Eye (tissue), 1 donor: ENCODE measurements at places on chromosomes 3 and 15.

- DNase-seq, result peak; percentile 57
Measured at GRCh38 chr3:157204431-157204830, 44.5 kb upstream of the CCNL1 start.

DNA sequence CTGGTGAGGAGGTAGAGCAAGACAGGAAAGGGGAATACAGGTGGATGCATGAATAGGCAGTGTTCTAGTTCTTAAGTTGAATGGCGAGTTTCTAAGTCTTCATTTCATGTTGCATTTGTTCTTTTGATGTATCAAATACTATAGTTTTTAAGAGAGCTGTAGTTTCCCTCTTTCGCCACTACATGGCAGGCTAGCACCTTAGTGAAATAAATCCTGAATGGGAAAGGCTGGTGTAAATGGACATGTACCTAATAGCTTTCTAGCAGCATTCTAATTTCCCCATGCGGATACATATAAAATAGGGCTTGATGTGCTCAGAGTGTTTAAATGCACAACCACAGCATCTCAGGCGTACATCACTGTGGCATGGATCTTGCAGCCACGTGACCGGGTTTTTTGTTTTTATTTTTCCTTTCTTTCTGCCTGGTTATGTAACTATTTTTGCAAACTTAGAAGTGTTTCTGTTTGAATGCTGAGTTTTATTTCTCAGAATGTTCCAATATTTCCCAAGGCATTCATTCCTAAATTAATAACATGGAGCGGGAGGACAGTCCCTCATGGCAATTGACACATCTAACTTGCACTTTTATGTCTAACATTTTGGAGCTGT lies 23.5 kb upstream of the CLN6 start:
- peak; percentile 86 for DNase-seq

GRCh38 chr3:119408243-119408950 lies 55.0 kb downstream of the TMEM39A start:
- DNase-seq, result no peak

DNA sequence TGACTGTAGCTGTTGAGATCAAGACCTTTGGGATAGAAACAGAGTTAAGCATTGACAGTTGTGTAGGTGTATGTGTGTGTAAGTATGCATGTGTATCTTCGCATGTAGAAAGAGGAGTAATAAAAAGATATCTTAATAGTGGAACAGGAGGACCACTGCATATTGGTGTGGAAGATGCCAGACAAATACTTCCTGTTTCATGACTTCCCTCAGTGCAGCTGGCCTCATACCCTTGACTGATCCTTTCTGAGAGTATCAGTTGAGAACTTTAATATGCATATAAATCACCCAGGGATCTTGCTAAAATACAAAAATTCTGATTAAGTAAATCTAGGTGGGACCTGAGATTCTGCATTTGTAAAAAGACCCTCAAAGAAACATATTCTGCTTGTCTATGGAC lies 8.5 kb upstream of the ZBED2 start:
- DNase-seq, result no peak

- DNase-seq, result no peak
Measured at GRCh38 chr3:16462679-16463078, 50.8 kb downstream of the RFTN1 start.

DNA sequence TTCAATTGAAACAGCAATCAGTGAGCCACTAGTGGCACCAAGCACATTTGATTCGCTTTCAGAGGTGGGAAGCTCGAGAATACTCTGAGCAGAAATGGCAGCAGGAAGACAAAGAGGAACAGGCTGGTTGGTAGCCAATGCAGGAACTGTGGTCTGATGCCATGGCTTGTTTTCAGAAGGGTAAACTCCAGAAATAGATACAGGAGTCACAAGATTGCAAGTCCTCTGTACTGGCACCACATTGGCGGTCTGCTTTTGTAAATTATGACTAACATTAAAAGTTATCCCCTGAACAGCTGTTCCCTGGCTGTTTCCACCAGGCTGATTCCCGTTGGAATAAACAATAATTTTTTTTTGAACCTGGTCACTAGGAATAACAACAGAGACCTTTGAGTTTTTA lies 35.5 kb downstream of the USF3 start:
- no peak for DNase-seq

GRCh38 chr3:76487446-76487845 lies 552.5 kb upstream of the ROBO2 start:
- no peak for DNase-seq

GRCh38 chr3:4856986-4857385 lies 122.3 kb upstream of the BHLHE40 start:
- DNase-seq, result no peak

GRCh38 chr3:131356006-131356595 lies 25.5 kb upstream of the NUDT16 start:
- no peak for DNase-seq

DNA sequence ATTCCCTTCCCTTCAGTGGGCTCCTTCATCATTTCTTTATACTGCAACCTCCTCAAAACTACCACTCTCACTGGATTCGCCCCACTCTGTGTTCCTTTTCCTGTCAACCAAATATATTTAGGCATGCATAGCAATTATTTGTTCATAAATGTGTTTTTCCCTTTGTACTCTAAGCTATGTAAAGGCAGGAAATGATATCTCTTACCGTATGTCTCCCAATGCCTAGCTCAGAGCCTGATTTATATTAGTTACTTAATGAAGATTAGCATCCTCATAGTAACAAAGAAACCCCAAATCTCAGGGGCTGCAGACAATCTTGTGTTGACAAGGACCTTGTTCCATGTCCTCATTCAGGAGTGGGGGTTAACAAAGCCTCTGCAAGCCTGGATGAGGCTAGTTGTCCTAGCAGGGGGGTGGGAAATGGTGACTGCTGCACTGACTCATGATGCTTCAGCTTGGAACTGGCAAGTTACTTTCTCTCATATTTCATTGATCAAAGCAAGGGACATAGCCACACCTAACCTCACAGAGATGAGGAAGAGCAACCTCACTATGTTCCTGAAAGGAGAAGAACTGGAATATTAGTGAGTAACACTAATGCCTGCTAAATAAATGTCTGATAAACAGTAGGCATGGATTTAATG lies 15.2 kb downstream of the PHLDB2 start:
- DNase-seq, result no peak

DNA sequence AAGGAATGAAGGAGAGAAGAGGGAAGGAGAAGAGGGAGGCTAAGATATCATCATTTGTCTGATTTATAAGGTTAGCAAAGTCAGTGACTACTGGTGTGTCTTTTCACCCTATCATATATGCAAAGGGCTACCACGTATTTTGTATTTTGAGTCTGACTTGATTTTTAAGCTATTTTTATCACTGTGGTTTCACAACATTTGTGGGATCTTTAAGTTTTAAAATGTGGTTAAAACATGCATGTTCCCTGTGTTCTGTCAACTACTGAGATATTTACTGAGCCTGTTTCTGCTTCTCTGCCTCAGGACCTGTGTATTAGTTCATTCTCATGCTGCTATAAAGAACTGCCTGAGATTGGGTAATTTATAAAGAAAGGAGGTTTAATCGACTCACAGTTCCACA lies 22.5 kb upstream of the SPTSSB start:
- no peak for DNase-seq

DNA sequence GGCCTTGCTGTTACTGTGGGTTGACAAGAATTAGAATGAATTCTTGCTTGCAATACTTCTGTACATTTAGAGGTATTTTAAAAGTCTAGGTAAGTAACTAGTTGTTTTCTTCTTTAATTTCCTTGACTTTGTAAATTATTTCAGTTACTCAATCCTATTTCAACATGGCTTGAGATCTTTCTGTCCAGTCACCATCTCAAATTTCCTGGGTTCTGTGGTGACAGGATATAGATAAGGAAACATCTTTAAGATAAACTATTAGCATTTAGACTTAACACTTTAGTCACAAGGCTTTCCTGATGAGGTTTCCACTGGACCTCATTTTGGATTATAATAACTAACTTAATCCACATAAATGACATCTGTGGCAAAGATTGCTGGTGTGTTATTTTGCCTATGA lies 195.9 kb upstream of the DPH6 start:
- DNase-seq, result no peak

DNA sequence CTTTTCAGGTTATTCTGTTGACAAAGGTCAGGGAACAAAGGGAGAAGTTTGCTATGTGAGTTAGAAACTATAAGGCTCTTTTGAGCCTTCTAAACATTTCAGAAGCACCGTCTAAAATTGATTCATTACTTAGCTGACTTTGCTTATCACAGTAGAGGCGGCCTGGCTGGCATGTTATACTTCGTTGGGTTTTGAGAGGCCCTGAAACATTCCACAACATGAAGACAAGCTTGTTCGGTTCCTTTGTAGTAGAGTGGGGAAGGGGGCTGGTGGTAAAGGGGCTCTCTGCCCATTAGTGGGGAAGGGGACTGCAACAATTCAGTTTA lies 23.6 kb downstream of the ZBTB38 start:
- DNase-seq, result peak; percentile 47

- DNase-seq, result no peak
Measured at GRCh38 chr3:69881756-69882428, 117.6 kb upstream of the SAMMSON start.

DNA sequence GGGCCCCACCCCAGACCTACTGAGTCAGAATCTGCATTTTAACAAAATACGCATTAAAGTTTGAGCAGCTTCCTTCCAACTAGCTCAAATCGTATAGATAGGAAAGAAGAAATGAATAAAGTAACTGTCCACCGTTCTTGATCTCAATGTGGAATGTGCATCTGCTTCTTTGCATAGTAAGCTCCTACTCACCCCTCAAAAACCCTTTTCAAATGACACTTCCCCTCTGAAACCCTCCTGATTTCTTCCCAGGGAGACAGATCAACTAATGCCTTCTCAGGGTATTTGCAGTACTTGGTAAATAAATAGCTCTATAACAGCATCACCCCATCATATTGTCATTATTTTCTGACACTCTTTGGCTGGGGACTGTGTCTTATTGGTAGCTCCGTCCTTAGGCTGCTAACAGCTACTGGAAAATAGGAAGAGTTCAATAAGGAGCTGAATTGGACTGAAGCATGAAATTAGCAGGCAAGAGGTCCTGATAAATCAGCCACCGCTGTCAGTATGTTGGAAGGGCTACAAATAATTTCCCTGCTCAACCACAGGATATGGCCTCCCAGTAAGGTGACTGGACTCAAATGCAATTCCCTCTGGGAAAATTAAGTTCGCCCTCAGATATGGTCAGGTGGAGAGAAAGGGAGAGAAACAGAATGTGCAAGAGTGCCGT lies 10.2 kb downstream of the OXTR start:
- no peak for DNase-seq
